Stimulated activated CD4-positive, alpha-beta T cell treated with anti-CD3 and anti-CD28 coated beads, TNF-alpha, amount 100 ng/mL, for 24 hours (primary cell): ENCODE measurements at places on chromosomes 2 and 18.

DNA sequence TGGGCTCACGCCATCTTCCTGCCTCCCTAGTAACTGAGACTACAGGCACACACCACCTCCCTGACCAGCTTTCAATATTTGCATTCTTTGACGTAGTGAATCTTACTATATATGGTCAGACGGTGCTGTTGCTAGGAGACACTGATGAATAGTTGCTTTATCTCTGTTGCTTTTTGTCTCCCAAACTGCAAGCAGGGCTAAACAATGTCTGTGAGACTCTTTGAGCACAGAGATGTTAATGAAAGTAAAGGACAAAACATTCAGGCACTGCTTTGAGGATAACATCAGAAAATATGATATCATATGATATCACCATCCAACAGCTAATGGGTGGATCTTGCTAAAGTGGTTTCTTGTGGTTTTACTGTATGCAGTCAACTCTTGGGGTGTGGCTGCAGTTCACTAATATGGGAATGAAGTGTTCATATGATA, 43.0 kb downstream of the EMILIN2 start:
- DNase-seq, result no peak

DNA sequence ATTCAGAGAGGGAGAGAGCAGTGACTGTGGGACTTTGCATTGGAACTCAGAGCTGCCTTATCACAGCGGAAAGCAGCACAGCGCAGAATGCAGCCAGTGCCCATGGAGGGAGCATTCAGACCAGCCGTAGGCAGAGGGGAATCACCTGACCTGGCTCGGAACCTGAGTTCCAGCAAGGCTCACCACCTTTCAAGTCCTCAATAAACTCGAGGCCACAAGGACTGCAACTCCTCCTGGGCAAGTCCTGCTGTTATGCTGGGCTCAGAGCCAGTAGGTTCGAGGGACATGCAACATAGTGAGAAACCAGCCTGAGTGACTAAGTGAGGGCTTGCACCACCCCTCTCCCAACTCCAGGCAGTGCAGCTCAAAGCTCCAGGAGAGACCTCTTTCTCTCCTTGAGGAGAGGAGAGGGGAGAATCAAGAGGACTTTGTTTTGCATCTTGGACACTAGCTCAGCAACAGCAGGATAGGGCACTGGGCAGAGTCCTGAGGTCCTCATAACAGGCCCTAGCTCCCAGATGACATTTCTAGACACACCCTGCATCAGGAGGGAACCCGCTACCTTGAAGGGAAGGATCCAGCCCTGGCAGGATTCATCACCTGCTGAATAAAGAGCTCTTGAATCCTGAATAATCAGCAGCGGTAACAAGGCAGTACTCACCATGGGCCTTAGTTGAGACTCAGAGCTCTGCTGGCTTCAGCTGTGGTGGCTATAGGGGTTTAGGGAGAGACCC, 136.8 kb upstream of the OTOS start:
- no peak for DNase-seq

DNA sequence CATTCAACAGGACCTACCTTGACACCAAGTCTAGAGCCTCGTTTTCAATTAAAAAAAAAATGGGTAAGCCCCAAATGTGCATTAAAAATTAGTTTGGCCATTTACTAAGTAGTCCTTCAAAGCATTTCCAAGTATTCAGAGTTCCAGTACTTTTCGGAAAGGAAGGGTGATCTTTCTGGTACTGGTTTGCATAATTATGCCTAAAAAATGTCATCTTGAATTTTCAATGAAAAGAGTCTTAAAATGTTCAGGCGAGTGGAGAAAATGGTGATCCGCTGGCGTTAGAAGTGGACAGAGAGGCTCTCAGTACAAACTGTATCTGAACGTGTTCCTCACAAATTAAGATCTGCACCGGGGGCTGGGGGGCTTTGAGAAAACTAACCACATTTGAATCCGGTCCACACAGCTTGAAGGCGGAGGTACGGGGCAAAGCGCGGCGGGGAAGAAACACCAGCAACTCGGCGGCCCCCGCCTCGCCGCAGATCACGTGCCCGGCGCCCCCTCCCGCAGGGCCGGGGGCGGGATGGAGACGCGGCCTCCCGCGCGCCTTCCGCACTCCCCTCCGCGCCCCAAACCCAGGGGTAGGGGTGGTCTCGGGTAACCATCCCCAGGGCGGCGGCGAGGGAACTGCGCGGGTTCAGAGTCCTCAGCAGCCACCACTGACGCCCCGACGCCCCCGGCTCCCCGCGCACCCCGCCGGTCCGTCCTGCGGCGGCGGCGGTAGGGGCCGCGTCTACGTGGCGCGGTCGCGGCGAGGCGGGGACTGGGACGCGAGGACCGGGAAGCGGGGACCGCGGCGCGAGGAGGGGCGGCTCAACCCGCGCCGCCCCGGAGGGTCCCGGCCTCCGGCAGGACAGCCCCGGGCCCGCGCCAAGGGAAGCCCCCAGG, 564 bp downstream of the LPIN2 start:
- peak; percentile 11 for DNase-seq

- DNase-seq, result no peak
Observed at GRCh38 chr2:159853101-159853500, 55.1 kb upstream of the CD302 start.

DNA sequence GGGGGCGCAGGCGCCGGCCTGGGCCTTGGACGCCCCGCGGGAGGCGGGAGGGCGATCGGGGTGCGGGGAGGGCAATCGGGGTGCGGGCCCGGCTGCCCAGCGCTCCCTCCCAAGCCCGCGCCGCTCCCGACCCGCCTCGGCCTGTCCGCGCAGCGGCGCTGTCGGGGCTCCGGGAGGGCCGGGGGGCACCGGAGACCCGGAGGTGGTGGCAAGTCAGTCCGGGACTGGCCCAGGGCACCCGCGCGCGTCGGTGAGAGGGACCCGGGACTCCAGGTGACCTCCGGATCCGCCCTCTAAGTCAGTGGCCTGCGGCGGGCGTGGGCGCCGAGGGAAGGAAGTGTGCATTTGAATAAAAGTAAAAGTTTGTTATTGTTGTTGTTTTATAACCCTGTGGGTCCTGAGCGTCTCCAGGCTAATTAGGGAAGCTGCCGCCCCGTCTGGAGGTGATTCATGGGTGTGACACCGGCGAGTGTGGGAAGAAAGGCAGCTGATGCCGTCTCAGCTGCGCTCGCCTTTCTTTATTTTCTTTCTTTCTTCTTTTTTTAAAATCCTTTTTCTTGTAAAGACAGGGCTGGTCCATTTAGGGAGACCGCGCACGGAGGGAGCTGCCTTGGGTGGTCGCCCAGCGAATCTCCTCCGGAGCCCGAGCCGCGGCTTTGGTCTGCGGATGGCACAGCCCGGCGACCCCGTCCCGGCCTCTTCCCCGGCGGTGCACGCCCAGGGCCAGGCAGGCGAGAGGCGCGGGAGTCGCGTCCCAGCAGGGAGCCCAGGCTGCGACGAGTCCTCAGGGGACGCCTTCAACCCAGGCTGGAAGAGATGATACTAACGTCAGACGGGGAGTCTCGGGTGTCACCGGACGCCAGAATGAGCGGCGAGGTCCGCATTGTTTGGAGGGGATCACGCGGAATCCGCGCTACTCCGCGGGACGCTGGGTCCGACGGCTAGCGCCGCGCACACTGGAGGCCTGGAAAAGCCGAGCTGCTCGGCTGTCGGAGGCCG, 627 bp upstream of the CRACDL start:
- no peak for DNase-seq

- DNase-seq, result no peak
Observed at GRCh38 chr2:188032786-188033185, 258.9 kb upstream of the GULP1 start.

DNA sequence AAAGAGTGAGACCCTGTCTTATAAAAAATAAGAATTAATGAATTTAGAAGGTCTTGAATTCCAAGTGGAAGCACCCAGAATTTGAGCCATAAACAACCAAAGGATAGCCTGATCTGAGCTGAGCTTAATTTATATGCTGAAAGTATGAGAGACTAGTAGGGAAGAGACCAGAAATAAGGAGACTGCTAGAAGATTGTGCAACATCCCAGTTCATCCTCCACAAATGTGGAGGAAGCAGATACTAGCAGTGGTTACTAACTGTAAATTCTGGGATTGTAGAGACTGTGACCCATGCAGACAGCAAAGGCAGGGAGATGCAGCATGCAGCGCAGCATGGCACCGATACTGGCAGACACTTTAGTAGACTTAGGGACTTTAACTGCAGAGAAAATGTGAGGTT, 1.5 kb upstream of the SULT1C2 start:
- no peak for DNase-seq

DNA sequence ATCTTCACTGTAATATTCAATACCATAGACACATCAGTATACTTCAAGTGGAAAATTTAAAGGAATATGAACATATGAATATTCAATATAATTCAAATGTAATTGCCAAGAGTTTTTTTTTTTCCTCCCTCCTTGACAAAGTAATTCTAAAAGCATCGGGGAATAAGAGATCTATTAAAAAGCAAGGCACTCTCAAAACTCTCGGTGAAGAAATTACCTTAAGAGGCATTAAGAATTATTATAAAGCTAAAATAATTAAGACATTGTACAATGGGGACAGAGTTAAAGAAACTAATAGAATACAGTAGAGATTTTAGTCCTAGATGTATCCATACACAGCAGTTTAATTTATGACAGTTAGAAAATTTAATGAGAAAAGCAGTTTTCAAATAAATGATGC, 390.0 kb upstream of the SLC8A1 start:
- DNase-seq, result no peak

DNA sequence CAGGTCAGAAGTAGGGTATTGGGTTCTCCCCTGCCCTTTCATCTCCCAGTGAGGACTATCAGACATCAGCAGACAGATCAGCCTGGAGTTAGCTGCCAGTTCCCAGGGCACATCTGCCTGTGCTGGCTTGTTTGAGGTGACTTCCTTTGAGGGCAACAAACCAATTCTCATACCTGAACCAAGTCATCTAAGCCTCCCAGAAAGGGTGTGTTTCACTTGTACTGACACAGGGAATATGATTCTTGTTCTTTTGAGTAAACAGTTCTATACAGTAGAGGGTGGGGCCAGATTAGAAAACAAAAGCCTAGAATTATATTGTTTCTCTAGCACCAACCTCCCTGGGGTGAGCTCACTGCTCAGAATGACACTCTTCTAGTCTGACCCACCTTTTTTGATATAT, 591.9 kb downstream of the SLC4A3 start:
- no peak for DNase-seq

DNA sequence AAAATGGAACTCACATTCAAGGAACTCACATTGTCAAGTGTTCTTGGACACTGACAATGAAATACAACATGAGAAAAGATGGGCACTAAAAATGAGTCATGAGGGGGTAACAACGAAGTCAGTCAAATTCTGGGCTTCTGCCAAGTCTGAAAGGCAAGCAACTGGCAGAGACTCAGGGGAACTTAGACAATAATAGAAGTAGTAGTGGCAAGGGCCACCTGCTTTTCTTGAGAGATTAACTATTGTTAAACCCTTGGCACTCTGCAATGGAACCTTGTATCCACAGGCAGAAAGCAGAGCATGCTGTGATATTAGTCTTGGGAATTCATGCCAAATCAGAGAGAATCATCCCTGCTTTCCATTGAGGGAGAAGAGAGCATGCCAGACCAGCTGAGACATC, 382.6 kb upstream of the CDH2 start:
- DNase-seq, result no peak

- DNase-seq, result no peak
Observed at GRCh38 chr2:228681426-228681825, 499.9 kb upstream of the SPHKAP start.

GRCh38 chr18:59820663-59821062, 79.1 kb upstream of the PMAIP1 start:
- no peak for DNase-seq

DNA sequence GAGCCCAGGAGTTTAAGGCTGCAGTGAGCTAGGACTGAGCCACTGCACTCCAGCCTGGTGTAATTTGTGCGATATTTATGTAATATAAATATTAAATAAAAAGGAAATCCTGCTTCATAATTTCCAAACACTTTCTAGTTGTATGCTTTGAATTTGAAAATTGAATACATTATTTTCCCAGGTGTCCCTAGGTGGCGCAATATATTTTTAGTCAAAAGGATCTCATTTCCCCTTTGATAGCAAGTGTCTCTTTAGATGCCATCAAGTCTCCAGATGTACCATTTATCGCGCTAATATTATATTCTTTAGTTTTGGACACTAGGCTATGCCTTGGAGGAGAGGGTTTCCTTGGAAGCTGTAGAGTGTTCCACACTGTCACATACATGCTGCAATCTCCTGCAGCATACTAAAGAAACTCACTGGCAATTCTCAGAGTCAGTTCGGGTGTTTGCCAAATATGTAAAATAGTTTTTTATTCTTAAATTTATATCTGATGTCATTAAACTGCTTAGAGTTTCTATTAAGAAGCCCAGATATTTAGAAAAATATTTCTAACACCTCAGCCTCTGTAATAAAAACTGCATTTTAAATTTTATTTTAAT, 5.6 kb upstream of the WDR7 start:
- no peak for DNase-seq

DNA sequence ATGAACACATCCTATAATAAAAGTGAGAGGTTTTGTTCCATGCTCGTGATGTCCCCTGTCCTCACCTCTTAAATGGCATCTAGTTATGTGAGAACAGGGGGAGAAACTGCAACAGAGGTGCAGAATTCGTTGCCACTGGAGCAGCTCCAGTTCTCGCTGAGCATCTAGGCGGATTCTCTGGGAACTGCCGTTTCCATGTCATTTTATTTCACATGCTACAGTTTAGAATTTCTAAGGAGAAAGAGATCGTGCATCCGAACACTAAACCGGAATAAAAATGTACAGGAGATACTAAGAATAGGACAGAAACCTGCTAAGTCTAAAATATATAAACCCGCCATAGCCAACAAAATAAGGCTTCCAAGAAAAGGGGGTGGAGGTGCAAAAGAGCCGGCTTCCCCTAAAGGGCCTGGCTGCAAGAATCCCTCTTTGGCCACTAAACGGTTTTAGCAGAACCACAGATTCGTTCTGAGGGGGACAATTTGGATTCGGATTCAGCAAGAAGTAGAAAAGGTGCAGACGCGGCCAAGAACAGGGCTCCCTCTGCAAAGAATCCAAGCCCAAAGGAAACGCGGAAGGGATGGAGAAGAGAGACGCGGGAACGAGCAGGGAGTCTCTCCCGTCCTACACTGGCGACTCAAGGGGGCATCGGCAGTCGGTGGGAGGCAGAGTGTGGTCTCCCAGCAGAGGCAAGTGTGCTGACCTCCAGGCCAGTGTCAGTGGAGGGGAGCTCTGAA, 1.3 kb downstream of the TMEM163 start:
- DNase-seq, result no peak

DNA sequence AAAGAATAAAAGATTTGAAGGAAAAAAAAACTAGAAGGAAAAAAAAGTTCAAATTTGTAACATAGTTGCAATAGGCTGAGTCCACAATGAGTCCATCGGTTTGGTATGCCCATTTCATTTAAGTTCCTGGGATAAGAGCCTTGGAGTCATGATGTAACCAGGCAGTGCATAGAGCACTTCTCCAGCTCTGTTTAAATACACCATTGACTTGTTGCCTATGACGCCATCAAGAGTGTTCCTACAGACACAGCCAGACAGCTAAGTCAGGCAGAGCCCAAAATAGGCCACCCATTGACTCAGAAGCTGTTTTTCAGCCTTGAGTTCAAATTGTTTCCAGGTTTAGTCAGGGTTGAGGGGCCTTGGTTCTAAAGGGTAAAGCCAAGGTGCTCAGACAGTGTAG, 44.9 kb downstream of the SOCS6 start:
- no peak for DNase-seq

GRCh38 chr2:239756031-239756789, 268.9 kb downstream of the NDUFA10 start:
- no peak for DNase-seq
